GM12878 (cell line): ENCODE measurements at places on chromosomes 11 and 22.

GRCh38 chr11:28343304-28344233, 235.4 kb downstream of the METTL15 start:
- no peak for DNase-seq

DNA sequence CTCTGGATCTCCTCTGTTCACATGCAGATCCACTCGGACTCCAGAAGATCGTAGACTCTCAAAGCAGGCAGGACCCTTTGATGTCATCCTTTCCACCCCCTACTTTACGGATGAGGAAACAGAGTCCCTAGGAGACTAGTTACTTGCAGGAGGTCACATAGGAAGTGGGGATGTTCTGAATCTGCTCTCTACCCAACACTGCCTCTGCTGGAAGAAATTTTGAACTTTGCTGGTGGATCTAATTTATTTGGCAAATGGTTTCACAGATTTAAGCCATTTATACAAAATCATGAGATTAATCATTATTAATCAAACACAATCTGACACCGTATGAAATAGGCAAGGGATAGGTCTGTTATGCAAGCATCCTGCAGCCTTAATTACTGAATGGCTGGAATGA, 55.0 kb upstream of the USP47 start:
- DNase-seq, result no peak

GRCh38 chr11:133239575-133239974, 292.7 kb downstream of the OPCML start:
- no peak for DNase-seq

- DNase-seq, result peak; percentile 57
These were observed 13.0 kb upstream of the CXCR5 start for GRCh38 chr11:118870396-118871343.

- DNase-seq, result no peak
These were observed 208.3 kb downstream of the CEP164 start for GRCh38 chr11:117535850-117536411.

- no peak for DNase-seq
These were observed 3.4 kb downstream of the MRPL16 start for GRCh38 chr11:59807047-59807610.

GRCh38 chr11:103051981-103052380, 40.0 kb downstream of the DCUN1D5 start:
- no peak for DNase-seq

GRCh38 chr11:47714554-47715081, 551 bp downstream of the AGBL2 start:
- DNase-seq, result no peak

- DNase-seq, result no peak
These were observed 5.1 kb downstream of the MPZL3 start for GRCh38 chr11:118247041-118247440.

GRCh38 chr11:116823031-116823843, at the start of gene APOA4:
APOA4 (minus strand) TSS chr11:116823304; CDS start chr11:116823191, 113 bp downstream.
- DNase-seq, result no peak

GRCh38 chr11:57713835-57714234, 1.4 kb downstream of the TMX2 start:
- no peak for DNase-seq

DNA sequence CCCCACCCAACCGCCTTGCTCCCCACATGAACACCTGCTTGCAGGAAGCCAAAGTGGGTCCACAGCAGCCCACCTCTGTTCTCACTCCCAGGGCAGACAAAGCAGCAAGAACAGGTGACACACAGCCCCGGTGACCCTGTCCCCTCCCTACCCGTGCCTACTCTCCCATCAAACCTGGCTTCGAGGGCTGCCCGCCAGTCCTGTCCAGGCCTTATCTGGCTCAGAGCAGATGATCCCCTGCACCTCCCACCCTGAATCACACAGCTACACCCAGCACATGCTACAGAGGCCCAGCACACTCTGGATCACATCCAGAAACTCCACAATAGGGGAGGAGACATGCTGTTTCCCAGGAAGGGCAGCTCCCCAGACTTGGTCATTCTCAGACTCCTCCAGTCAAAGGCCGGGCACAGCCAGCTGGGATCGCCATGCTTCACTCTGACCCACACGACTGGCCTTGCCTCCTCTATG, 6.2 kb upstream of the RGL4 start:
- no peak for DNase-seq

- DNase-seq, result peak; percentile 95
These were observed at the start of gene TIMM10 for GRCh38 chr11:57530596-57531507. TIMM10 (minus strand) TSS chr11:57530754; CDS start chr11:57530189, 565 bp downstream.

GRCh38 chr11:64947208-64947814, 11.6 kb upstream of the GPHA2 start:
- no peak for DNase-seq

GRCh38 chr11:1126491-1126926, 31.2 kb upstream of the MUC5AC start:
- DNase-seq, result no peak

DNA sequence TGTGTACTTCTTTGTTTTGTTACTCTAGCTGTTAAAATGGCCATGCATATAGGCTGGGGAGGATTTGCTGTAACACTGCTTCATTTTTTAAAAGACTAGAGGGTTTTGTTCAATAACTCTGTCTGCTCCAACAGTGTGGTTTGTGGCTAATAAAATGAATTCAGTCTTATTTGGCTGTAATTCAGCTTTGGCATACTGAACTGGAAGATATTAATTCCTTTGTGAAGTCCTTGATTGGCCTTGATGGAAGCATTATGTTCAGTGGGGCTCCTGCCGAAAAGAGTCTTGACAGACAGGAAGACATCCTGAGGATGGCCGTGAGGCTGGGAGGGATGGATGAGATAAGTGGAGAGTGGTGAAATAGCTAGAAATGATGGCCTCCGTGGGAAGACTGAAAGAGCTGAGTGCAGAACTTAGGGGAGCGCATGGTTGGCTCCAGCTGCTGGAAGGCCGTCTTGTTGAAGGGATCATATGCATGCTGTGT, 44.8 kb upstream of the MYO18B start:
- DNase-seq, result no peak

- no peak for DNase-seq
These were observed 55.3 kb downstream of the C22orf42 start for GRCh38 chr22:32103658-32104315.

DNA sequence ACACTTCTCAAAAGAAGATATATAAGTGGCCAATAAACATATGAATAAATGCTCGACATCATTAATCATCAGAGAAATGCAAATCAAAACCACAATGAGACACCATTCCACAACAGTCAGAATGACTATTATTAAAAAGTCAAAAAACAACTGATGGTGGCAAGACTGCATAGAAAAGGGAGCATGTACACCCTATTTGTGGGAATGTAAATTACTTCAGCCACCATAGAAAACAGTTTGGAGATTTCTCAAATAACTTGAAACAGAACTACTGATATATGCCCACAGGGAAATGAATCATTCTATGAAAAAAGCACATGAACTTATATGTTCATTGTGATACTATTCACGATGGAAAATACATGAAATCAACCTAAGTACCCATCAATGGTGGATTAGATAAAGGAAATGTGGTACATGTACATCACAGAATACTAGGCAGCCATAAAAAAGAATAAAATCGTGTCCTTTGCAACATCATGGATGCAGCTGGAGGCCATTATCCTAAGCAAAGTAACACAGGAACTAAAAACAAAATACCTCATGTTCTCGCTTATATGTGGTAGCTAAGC, 42.4 kb downstream of the GLYATL2 start:
- DNase-seq, result no peak

DNA sequence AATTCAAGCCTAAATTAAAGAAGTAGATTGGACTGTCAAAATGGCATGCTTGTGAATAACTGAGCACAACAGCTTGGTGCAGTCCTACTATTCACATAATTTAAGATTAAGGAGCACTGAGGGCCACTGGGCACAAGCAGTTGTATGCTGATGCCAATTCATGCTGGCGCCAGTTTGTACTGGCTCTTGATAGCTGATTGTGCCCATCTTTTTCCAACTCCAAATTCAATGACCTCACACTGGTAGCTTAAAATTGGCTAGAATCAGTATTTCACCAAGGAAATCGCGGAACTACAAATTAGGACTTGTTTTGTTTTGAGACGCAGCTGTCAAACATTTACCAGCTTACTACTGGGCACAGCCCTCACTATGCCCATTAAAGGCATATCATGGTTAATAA, 969.2 kb downstream of the JRKL start:
- DNase-seq, result no peak

DNA sequence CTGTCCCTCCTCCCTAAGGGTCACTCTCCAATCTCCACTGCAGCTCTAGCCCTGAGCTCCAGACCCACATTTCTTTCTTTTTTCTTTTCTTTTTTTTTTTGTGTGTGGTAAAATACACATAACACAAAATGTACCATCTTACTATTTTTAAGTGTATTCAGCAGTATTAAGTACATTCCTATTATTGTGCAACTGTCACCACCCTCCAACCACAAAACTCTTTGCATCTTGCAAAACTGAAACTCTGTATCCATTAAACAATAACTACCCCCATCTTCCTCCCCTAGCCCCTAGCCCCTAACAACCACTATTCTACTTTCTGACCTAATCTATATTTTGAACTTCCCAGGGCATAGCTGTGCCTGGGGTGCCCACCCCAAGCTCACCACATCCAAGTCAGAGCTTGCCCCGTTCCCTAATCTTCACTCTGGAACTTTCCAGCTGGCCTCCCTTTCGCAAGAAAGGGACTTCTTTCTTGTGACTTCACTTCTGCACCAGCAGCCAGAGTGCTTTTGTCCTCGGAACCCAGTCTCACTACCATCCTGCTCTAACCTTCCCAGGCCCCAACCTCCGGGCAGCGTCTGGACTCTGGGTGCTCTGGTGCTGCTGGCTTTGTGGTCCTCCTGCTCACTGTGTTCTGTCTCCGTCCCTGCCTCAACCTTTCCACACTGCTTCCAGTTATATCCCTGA, 30.7 kb downstream of the PARVG start:
- no peak for DNase-seq

DNA sequence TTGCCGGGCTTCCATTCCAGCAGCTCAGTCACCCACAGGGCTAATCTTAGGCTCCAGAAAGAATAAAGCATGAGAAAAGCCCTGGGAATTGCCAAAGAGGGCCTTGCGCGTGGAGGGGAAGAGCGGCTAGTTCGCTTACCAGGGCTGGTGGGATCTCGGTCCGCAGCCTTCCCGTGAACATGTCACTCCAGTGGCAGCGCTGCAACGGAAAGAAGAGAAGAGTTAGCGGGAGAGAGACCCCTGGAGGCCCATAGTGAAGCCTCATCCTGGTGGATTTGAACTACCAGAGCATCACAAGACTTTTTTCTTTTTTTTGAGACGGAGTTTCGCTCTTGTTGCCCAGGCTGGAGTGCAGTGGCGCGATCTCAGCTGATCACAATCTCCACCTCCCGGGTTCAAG, 18.0 kb downstream of the RANGAP1 start:
- DNase-seq, result no peak

- no peak for DNase-seq
These were observed 41.8 kb upstream of the BARX2 start for GRCh38 chr11:129333873-129334272.

- no peak for DNase-seq
These were observed 717.9 kb downstream of the OPCML start for GRCh38 chr11:132814410-132814809.

- DNase-seq, result no peak
These were observed 22.8 kb downstream of the THOC5 start for GRCh38 chr22:29530716-29531115.

- DNase-seq, result no peak
These were observed 59.2 kb downstream of the ELFN2 start for GRCh38 chr22:37368058-37368457.

- no peak for DNase-seq
These were observed 11.3 kb upstream of the TREH start for GRCh38 chr11:118690553-118691304.

DNA sequence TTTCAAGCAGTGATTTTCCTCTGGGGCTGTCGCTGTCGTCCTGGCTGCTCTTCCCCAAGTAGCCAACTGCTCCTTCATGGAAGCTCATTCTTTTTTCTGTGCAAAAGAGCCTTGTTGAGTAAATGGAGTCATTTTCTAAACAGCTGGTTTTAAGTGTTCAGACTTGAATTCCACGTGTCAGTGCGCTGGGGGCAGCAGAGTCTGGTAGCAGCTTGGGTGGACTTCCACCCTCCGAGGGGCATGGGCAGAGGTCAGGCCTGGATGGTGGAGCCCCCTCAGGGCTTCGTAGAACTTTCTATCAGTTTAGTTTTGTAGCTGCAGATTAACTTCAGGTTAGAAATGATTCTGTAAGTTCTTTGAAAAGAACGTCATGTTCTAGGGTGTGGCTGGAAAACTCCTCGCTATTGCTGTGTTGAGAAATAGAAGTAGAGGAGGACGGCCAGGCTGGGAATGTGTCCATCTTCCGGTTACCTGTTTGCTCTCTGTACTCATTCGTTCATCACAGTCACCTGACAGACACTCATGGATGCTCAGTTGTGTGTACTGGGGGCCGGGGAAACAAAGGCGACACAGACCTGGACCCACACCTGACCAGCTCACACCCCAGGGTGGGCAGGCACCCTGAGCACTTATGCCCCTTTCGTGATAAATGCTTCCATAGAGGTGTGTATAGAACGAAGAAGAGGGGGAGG, 270.7 kb downstream of the TBC1D22A start:
- DNase-seq, result no peak

DNA sequence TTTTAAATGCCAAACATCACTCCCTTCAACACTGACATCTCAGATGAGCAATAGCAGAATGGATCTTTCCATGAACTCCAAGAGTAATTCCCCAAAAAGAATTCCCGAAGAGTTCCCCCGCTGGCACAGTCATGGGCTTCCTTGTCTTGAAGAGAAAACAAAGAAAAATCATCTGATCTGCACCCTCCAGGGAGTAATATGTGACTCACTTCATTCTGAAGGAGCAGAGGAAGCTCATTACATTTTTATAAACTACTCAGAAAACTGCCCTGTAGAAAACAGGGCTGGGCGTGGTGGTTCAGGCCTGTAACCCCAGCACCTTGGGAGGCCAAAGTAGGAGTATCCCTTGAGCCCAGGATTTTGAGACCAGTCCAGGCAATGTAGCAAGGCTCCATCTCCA, 35.7 kb downstream of the CELSR1 start:
- DNase-seq, result no peak

DNA sequence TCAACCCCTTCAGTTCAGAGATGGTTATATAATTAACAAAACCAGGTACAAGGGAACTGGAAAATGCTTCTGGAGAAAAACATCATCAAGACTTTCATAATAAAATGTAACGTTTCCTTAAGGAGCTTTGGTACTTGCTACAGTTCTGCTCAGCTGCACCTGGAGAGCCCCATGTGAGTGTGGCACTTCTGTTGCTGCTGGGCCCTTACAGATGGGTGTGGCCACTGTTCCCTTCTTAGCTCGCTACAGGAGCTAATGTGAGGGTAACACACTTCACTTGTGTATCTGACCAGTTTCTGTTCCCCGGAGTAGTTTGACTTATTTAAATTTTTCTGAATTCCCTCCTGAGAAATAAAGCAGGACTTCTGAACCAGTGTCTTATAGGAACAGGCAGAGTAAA, 4.0 kb downstream of the POU2AF3 start:
- DNase-seq, result no peak

GRCh38 chr22:44335903-44336803, 23.4 kb upstream of the SHISAL1 start:
- DNase-seq, result no peak

DNA sequence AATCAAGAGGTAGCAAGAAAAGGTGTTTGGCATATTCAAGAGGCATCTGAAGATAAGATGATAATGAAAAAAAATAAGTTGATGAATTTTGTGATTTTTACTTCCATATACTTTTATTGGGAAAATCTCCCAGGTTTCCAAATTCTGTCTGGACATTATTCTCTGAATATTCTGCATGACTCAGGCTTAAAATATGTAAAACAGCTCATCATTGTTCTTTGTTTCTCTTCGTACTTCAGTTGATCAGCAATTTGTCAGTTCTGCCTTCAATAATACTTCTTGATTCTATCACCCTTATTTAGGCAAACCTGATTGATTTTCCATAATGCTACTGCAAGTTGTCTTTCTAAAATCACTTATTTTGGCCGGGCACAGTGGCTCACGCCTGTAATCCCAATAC, 30.2 kb downstream of the GTF2H1 start:
- DNase-seq, result no peak
